ENCODE measurements at places on chromosomes 5 and 9.

- no peak for DNase-seq
Measured at GRCh38 chr5:178455480-178455835, 134.7 kb downstream of the COL23A1 start.

- no peak for DNase-seq
Measured at GRCh38 chr5:105638437-105638836, 2032.3 kb downstream of the EFNA5 start.

DNA sequence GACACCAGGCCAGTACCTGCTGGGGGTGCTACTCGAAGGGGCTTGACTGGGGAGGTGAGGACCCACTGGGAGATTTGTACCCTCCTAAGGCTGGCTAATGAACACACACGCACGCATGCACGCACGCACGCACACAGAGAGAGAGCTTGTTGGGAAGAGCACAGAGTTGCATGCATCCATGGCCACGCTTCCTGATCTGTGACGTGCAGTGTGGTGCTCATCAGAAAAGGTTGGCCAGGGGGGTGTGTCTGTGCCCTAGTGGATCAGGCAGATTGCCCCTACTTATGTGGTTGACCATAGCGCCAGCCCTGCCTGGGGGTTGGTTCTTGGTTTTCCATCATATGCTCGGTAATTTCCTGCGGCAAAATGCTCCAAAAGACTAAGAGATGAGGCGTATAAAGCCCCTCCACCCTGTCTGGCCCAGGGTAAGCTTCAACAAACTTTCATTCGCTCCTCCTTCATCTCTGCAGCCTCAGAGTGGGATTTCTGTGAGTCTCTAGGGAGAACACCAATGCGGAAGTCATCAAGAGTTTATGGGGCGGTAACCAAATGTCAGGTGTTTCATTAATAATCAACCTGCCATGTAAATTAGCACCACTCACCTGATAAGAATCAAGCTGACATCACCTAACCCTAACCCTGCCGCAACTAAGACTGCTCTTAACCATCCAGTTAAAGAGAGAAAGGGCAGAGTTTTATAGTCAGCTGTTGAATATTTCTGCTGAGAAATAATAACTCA lies 8.0 kb upstream of the GFI1B start:
- no peak for DNase-seq

- DNase-seq, result no peak
Measured at GRCh38 chr5:142012186-142012785, 541 bp downstream of the GNPDA1 start.

DNA sequence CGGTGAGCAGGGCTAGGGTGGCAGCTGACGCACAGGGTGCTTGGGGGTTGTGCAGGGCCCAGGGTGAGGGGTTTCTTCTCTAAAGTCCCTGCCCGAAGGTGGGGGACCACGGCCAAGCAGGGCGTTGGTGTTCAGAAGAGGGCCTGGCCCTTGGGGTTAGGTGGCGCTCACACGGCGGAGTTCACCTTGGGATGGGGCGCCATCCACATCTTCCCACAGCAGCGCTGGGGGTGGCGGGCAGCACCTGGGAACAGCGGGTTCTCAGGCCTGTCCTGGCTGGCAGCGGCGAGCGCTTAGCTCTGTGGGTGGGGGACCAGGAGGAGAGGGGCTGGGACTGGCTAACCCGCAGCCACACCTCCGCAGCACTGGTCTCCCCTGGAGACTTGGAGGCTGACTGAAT lies 6.1 kb downstream of the GPSM1 start:
- DNase-seq, result no peak

GRCh38 chr5:75847561-75848021 lies 130.4 kb upstream of the POC5 start:
- DNase-seq, result no peak

GRCh38 chr9:134548618-134549017 lies 93.0 kb upstream of the COL5A1 start:
- DNase-seq, result no peak

Measured in kidney epithelial cell (primary cell).